ENCODE measurements at places on chromosomes 5 and 9.
A peak's percentile ranks its signal among the peaks of the same experiment; 100 is the strongest.

DNA sequence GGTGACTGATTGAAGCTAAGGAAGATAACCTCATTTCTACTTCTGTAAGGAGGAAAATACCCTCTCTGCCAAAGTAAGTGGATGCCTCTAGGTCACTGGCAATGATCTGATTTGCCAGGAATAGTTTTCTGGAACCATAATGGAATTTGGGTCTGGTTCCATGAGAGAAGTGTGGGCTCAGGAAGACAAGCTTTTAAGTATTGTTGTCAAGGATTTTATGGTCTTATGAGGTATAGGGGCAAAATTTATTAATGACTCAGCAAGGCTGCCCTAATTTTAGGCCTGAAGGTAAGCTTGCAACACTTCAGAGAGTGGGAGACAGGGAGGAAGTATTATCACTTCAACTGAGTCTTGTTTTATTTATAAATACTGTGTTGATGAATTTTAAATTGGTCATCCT, 322.6 kb upstream of the ACTBL2 start:
- no peak for DNase-seq

DNA sequence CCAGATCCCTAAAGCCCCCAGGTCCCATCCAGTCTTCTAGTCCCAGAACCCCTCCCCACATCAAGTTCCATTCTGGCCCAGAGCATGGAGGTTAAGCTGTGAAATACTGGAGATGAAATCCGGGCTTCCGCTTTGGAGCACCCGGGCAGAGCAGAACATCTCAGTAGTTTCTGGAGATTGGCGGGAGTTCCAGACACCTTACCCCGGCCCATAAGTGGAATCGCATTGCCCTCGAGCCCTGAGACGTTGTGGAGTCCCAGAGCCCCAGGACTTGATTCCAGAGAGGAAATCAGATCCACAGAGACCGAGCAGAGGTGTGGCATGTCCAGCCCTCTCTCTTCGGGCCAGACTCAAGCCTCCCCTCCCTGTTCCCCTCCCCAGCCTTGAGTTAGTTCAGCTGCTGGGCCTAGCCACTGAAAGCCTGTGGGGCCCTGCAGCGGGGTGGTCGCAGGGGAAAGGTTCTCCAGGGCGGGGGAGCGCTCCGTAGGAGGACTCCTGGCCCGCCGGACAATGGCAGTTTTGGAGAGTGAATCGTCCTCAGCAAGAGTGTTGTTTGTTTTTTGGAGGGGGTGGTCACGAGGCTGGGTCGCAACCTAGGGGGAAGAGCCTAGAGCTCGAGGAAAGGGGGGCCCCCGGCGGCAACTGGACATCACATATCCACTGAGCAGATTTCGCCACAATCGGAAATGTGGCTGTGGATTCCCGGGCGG, 1.0 kb upstream of the PAX5 start:
- no peak for DNase-seq

DNA sequence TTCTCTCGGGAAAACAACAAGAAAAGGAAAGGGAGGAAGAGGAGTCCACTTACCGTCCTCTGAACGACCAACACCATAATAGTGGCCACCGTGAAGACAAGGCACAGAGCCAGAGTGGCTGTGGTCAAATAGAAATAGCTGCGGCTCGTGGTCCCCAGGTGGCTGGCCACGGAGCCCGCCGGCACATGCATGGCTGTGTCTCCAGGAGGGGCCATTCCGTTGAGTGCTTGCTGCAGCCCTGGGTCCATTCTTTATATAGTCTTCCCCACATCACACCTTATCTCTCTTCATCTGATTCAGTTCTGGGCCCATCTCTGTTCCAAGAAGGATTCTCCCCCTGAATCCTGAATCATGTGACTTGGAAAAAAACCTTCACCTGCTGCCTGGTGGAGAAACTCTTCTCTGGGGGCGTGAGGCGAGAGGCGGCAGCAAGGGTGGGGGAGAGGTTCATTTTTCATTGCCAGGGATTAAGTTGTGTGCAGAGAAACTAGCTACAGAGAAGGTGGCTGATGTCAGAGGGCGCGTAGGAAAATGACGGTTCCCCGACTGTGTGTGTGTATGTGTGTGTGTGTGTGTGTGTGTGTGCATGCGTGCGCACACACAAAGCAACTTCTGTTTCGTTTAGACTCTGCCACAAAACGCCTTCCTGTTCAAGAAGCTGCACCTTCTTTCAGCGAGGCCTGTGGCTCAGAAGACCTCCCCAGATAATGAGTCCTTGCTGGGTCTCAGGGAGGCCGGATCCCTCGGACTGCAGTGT, at the start of gene TNFSF8:
TSS of gene TNFSF8 (minus strand) at position 536 of the 757 bp plus-strand sequence. CDS start at position 248, 288 bp downstream.
- DNase-seq = no peak

GRCh38 chr5:8864053-8864452, 681.8 kb downstream of the SEMA5A start:
- DNase-seq = no peak

GRCh38 chr5:37575541-37576489, 196.7 kb downstream of the WDR70 start:
- peak; percentile 80 for DNase-seq

- no peak for DNase-seq
These were observed 42.3 kb upstream of the MATR3 start for GRCh38 chr5:139251281-139251687.

- no peak for DNase-seq
These were observed 32.8 kb downstream of the PCDH1 start for GRCh38 chr5:141845371-141845851.

GRCh38 chr9:128635266-128636023, 21.2 kb downstream of the DYNC2I2 start:
- DNase-seq = no peak

GRCh38 chr5:80915716-80916115, 44.4 kb upstream of the RASGRF2 start:
- DNase-seq = no peak

- DNase-seq = no peak
These were observed 456.0 kb downstream of the RAB3C start for GRCh38 chr5:59038798-59039295.

- DNase-seq = no peak
These were observed 202.1 kb downstream of the NXNL2 start for GRCh38 chr9:88737031-88737430.

DNA sequence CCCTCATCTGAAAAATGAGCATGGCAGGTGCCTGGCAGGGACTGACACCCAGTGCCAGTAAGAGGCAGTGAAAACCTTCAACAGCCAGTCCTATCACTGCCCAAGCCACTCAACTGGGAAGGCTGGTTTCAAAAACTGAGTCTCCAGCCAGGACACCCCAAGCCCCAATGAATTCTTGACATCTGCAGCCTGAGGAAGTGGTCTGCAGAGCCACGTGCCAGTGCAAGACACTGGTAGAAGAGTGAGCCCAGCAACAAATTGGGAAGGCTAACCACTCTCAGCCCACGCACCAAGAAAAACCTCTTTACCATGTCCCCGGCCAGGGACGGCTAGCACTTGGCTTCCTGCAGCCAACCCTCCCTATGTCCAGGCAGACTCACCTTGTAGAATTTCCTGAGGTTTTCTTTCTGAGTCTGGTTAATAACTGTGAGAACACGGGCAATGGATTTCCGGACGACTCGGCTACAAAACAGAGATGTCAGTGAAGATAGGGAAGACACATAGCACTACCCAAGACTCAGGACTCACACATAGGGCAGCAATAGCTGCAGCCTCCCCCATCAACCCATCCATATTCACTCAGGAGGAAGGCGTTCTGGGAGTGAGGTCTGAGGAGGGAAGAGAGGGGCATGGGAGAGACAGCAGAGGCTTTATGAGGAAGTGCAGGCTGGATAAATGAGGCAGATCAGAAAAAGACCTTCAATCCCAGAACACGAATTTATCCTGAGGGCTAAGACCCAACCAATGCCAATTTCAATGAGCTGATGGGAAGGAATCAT, 1.8 kb downstream of the RPL35 start:
- no peak for DNase-seq

GRCh38 chr5:179192185-179192890, 132.2 kb downstream of the ZNF354C start:
- peak; percentile 71 for DNase-seq

GRCh38 chr5:161546095-161546469, 443 bp downstream of the GABRB2 start:
- no peak for DNase-seq

- DNase-seq = no peak
These were observed 93.7 kb downstream of the SGCD start for GRCh38 chr5:156420665-156421064.

GRCh38 chr5:61327760-61328753, 4.0 kb upstream of the ZSWIM6 start:
- no peak for DNase-seq

DNA sequence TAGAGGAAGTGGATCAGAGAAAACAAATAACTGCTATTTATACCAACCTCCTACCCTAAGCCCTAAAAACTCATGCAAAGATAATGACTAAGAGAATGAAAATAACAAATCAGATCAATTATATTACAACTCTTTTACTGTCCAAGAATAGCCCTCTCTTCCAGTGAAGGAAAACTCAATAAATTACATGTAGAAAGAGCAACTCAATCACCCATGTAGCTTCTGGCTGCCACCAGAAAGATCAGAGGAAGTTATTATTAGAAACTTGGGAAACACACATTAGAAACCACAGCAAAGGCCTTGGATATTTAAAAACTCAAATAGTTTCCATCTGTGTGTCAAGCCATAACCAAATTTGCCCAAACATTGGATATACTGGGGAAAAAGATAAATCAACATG, 134.0 kb upstream of the TARS1 start:
- no peak for DNase-seq

- peak; percentile 24 for DNase-seq
These were observed 17.8 kb downstream of the SHC3 start for GRCh38 chr9:89160806-89161205.

- no peak for DNase-seq
These were observed 56.2 kb upstream of the ZSWIM6 start for GRCh38 chr5:61275841-61276240.

GRCh38 chr5:68968429-68968828, 125.4 kb upstream of the SLC30A5 start:
- no peak for DNase-seq

Data from NCI-H524 treated with DMSO at 0.1 percent for 48 hours (cell line).